ENCODE measurements at places on chromosomes 12 and 14.

GRCh38 chr12:42372154-42372791 is 46.3 kb downstream of the PPHLN1 start:
- DNase-seq: peak; percentile 38

DNA sequence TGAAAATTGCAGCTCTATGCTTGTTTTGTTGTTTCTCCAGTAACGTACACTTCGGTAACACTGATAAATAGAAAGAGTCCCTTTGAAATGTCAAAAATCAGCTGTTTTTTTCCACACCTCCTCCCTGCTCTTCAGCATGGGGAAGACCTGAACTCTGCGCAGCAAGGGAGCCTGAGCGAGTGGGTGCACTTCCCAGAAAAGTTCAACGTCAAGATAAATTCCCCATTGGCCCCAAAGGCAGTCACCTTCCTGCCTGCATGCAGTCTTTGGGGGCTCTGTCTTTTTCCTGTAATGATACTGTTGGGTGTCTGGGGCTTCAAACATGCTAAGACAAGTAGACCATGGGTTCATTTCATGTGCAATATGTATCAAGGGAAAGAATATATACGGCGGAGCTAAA is 8.8 kb upstream of the FOXG1 start:
- DNase-seq: no peak

GRCh38 chr14:74660167-74660566 is 48.1 kb upstream of the LTBP2 start:
- no peak for DNase-seq

DNA sequence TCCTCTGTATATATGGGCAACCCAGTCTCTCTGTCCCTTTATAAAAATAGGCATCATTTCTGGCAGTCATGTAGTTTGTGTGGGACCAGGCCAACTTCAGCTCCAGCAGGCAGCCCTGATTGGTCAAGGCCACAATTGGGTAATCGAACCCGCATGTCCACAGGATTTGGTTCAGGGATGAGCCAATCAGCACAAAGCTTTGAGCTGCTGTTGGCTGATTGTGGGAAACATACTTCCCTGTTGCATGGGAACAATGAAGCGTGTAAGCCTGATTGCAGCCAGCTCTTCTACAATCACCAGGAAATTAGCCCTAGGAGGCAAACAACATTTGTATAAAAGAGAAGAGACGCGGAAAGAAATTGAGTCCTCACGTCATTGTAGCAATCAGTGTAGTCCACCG is 328.6 kb downstream of the PCNX1 start:
- peak; percentile 79 for DNase-seq

DNA sequence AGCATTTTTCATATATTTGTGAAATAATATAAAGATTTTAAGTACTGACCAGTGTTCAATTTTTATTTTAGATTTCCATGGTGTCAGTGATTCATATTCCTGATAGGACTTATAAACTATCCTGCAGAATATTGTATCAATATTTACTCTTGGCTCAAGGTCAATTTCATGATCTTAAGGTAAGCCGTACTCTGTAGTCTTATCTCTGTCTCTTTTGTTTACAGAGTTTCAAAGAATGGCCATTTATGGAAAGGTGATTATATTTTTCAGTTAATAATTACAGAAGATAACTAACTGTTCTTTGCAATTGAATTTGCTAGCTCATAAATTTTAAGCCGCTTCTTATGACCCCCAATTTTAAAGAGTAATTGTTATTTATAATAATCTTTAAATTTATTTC is 27.9 kb downstream of the CGRRF1 start:
- DNase-seq: no peak

DNA sequence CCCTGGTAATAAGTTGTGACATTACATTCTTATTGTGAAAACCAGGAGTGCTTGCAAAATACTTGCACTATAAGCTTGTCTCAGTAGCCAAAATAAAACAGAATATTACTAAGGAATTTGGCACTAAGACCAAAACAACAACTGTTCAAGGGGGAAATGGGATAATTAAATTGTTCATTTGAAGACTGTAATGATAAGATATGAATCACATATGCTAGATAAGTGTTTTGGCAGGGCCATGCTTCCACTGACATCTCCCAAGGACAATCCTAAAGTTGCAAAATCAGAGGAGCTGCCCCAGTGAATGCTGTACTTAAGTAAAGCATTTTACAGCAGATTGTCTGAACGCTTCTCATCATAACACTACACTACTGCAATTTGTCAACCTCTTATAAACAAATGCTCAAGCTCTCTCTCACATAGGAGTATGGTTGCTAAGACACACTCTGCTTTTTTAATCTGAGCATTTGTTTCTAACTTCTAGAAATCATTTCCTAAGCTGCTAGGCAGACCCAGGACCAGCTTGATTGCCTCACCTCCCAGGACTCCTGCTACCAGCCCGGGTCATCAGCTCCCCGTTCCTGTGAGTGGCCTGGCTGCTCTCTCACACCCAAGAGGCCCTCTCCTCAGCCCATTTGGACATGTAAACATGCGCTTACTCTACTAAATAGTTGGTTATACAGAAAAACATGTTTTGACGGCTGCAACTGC is 191.5 kb downstream of the PAX9 start:
- no peak for DNase-seq

DNA sequence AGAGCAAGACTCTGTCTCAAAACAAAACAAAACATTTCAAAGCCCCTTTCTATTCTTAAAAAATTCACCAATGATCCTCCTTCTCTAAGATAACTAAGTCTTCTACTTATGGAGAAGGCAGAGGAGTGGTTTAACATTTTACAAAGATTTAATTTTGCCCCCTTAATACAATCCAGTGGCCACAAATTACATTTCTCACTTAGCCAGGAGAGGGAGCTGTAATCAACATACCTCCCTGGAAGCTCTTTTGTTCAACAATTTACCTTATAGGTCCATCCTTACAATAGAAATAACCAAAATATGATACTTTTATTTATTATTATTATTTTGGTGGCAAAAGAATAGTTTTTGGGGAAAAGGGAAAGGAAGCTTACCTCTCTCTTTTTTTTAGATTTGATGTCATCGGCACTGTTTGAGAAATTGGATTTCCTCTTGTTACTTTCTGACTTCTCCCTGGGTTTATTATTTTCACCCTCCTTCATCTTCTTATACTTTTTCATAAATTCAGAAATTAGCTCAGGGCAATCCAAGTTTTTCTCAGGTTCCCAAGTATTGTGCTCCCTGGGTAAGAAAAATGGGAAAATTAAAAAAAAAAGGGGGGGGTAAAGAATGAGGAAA is 28.1 kb downstream of the CBX5 start:
- no peak for DNase-seq

- no peak for DNase-seq
These were observed 119.0 kb upstream of the SLC38A4 start for GRCh38 chr12:46944771-46945170.

- no peak for DNase-seq
These were observed 187.2 kb downstream of the PRKD1 start for GRCh38 chr14:29740491-29740890.

- no peak for DNase-seq
These were observed 243.3 kb upstream of the FKBP4 start for GRCh38 chr12:2551412-2551900.

DNA sequence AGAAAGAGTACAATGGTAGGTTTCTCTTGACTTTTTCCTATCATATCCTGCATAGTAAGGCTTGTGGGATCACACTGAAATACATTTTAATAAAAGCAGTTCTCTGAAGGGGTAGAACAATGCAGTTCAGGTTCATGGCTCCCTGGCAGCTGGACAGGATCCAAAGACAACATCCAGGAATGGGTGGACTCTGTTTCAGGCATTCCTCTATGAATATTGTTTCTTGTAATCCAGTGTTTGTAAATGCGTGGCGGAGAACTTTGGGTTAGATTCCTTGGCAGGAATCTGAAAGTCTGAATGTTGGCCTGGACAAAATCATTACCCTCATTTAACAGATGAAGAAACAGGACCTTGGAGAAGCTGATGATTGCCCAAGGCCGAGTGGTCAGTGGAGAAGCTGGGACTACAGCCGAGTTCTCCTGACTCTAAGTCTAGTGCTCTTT is 43.5 kb downstream of the SYNE2 start:
- peak; percentile 42 for DNase-seq
